ENCODE measurements at places on chromosomes 4 and X.

DNA sequence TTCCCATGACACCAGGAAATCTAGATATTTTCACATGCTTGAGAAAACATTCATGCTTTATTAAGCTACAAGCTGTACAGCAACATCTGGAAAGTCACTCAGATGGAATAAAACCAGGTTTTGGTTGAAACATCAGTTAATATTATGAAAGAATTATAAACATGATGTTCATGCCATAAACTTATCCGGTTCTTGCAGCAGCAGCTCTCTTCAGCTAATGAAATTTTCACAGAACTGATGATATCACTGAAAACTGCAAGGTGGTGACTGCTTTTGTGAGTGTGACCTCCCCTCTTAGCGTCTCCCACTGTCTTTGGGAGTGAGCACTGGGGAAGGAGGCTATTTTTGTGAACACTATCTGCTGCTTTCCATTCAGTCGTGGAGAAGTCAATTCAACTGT, 56.9 kb downstream of the ARHGAP10 start:
- no peak for DNase-seq

DNA sequence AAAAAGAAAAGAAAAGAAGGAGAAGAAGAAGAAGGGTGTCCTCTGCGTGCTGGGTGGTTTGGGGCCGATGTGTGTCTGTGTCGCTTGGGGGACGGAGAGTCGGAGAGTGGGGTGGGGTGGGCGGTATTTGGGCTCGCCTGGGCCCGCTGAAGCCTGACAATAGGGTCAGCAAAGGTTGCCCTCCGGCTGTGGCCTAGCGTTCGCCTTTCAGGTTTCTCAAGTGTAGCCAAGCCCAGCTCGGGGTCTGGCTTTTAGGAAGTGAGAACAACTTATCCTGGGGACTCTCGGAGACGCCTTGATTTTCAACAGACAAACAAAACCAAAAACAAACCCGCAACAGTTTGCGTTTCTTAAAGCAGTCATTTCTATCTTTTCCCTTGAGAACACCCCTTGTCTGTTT, 4.1 kb upstream of the SOX3 start:
- DNase-seq: no peak

DNA sequence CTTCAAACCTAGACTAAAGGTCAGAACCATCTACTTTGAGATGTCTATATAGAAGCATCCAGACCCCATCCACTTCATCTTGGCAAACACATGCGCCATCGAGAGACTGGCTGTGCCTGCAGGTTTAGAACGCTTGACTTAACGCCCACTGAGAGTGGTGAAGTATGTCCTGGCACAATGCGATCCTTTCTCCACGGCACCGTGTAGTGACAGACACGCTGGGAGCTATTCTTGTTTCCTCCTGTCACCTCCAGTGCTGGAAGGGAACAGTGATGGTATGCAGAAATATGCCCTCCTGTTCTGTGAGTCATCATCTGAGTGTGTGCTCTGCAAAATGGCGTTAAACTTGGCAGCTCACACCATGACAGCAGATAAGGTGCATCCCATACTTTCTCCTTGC, 330.2 kb downstream of the NLGN4X start:
- peak; percentile 3 for DNase-seq

- DNase-seq: no peak
Observed at GRCh38 chrX:48751343-48751742, 10.2 kb upstream of the GLOD5 start.

- DNase-seq: no peak
Observed at GRCh38 chr4:138448169-138448568, 206.0 kb upstream of the SLC7A11 start.

GRCh38 chr4:123304151-123304964, 92.2 kb upstream of the SPRY1 start:
- DNase-seq: no peak

- DNase-seq: no peak
Observed at GRCh38 chr4:24677909-24678308, 93.6 kb upstream of the DHX15 start.

- no peak for DNase-seq
Observed at GRCh38 chrX:17567187-17567586, 170.1 kb upstream of the SCML1 start.

- peak; percentile 43 for DNase-seq
Observed at GRCh38 chrX:145506214-145506613, 258.9 kb downstream of the SPANXN1 start.

GRCh38 chr4:149349541-149349940, 466.1 kb downstream of the IQCM start:
- no peak for DNase-seq

GRCh38 chrX:39245024-39245423, 443.8 kb downstream of the MID1IP1 start:
- DNase-seq: no peak

GRCh38 chr4:84677093-84677492, 94.2 kb downstream of the CDS1 start:
- DNase-seq: no peak

DNA sequence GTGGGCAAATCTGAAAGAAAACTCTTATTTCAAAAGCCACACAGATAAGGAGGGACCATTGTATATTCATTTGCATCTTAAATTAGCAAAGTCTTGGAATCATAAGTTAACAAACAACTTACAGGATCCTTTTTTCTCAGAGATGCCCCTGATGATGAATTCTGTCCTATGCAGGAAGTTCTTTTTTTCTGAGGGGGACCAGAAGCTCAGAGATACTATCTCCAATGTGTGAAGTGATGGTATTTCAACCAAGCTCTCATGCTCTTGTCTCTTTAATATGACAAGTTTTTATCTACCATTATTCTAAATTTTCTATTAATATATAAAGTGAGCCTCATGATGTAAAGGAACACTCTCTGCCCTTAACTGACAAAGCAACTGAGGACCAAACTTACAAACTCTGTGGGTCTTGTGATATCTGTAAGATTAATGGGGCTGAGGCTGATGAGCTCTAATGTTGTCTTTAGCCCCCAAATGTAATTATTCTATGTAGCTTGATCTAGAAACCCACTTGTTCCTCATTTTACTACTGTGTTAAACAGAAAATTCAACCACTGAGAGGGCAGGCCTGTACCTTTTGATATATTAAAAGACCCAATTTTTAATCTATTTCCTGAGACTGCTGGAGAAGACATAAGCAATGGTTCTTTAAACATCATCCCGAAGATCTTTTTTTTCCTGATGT, 27.0 kb downstream of the TEC start:
- DNase-seq: no peak

DNA sequence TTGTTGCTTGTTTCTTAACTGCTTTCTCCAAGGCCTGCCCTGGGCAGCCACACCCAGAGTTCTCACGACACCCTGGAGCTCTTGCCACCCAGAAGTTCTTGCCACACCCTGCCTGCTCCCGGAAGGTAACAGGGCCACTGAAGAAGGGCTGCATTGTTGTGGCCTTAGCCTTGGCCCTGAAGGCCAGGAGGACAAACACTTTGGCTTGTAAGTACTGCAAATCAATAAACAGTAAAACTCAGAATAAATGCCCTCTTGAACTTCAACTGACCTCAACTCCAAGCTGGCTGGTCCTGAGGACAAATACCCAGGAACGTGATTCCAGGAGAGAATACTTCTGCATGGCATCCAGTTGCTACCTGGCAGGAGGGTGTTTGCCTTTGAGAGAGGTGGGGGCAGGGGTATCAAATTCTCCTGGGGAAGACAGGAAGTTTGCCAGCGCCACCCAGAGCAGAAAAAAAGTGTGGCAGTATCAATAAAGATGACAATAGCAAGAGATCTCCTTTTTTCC, 54.1 kb downstream of the TLR10 start:
- DNase-seq: no peak

- DNase-seq: no peak
Observed at GRCh38 chr4:181911420-181911819, 331.8 kb upstream of the TENM3 start.

DNA sequence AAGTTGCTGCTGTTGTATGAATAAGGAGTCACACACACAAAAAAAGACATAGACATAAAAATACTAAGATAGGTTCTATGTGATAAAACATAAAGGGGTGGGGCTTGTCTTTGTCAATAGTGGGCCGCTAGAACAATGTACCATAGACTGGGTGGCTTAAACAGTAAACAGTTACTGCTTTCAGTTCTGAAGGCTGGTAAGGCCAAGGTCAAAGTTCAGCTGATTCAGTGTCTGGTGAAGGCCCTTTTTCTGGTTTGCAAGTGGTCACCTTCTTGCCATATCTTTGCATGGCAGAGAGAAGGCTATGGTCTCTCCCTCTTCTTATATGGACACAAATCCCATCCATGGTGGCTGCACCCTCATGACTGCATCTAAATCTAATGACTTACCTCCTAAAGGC, 1980.7 kb downstream of the PCDH7 start:
- DNase-seq: no peak

DNA sequence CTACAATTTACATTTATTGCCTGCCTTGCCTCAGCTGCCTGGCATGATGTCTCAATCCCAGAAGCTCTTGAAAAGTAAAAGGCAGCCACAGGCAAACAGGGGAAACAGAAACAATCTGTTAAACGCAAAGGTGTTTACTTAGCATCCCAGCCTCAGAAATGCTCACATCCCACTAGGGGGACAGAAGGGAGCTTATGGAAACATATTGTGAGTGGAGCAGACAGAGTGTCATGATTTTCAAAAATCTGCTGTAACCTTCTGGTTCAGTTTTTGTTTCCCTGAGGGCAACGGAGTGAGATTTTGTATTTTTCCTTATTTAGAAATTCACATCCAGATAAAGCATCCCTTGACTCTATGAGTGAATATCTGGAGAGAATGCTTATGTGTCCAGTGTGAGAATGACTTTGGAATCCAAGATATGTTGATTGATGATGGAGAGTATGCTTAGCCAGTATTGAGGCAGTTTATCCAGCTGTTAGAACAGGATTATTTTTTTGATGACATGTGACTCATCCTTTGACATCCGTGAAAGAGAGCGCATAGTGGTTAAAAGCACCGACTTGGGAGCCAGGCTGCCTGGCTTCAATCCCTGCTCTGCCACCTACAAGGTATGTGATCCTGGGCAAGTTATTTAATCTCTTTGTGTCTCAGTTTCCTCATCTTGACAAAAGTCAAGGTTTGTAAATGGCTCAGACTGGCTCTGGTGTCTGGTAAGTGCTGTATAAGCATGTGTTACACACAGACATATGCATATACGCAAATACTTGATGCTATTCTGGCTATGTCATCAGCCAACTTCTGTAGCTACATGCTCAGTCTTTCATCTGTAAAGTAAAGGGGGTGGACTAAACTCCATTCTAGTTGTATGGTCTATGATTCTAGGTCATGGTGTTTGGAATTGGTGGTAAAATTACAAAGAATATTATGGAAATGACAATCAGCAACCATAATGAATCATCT, 381.2 kb downstream of the RAPGEF2 start:
- DNase-seq: no peak

DNA sequence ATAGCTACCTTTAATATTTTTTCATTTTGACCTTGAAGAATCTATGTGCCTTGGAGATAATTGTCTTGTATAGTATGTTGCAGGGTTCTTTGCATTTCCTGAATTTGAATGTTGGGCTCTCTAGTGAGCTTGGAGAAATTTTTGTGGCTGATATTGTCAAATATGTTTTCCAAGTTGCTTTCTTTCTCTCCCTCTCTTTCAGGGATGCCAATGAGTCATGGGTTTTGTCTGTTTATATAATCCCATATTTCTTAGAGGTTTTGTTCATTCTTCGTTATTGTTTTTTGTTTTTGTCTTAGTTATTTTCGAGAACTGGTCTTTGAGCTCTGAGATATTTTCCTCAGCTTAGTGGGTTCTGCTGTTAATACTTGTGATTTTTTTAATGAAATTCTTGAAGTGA, 20.7 kb downstream of the RAB40AL start:
- DNase-seq: no peak

DNA sequence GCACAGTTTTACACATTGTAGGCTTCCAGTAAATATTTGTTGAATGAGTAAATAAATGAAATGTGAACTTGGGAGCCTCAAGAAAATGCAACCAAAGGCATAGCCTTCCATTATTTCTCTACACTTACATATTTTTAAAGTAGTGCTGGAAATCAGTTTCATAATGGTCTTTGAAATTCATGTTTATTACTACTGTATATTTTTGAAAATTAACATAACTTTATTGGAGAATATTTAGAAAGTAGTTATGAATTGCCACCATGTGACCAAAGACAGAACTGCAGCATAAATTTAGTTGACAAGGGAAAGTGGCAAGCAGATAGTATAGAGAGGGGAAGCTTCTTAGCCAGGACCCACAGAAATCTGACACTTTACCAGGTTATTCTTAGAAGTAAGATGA, 6.4 kb downstream of the TCEAL8 start:
- DNase-seq: no peak

DNA sequence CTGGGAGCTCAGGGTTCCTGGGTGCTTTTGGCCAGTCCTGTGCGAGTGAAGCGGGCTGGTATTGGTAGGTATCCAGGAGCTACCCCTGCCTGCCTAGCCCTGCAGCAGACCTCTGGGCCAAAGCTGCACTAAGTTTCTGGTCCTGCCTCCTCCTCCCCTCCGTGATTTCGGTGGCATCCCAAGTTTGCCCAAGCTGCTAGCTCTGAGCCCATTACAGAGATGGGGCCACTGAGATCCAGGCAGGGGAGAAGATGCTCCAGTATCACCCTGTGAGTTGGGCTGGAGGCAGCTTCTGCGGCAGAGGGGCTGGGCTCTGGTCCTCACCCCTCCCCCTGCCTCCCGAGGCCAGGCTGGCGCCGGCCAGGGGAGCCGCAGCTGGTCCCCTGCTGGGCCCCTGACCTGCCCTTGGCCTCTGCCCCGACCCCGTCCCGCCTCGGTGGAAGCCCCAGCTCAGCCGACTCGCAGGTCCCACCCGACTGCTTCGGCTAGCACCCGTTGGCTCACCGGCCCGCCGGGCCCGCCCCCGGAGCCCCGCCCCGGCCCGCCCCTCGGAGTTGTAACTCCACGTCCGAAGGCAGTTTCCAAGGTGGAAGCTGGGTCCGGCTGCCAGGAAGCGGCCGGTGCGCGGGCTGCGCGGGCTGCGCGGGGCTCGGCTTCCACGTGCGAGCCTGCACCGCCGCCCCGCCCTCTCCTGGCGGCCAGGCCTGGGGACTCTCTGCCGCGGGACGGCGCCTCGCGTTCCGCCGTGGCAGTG, at the start of gene DUSP9:
Gene DUSP9 (plus strand): TSS at position 584 of the 754 bp plus-strand sequence. CDS start 751 bp downstream, outside the sequence.
- DNase-seq: no peak

DNA sequence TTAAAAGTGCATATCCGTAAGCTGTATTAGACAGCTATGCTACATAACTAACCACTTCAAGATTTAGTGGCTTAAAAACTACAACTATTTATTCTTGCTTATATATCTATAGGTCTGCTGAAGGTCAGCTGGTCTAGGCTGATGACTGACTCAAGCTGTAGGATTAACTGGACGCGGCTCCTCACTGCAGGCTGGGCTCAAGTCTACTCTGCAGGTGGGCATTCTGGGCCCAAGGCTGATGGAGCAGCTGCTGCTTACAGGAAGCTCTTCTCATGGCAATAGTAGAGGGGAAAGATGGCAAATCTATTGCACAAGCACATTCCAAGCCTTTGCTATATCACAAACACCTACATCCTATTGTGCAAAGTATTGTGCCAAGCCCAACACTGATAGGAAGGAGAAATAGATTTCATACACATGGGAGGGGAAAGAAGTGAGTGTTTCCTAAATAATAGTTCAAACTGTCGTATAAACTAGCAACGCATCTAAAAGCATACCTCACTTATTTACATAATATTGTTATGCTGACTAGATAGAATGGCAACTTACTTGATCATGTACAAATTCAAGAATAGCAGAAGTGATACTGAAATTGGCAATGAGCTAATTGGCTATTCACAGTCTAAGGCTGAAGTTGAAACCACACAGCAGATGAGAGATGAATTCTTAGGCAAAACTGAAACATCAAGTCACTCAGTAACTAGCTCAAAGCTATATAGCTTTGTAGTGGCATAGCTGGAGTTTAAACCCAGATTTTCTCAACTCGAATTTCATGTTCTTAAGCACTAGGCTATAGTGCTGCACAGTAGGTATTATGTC, 263.8 kb downstream of the NKX6-1 start:
- DNase-seq: no peak

Data from HT1080 (cell line).